ENCODE measurements at places on chromosomes 3 and 15. TPM values are rescaled to one million over a fixed set of nuclear protein-coding genes. Genes with fewer than 3 reads are reported as not detected.

VWA5B2 gene
- total RNA-seq: 0.38 TPM

RNF111 gene
- total RNA-seq: 34.0 TPM

GOLGA6A gene
- total RNA-seq: not detected

NAALADL2 gene
- not detected for total RNA-seq

KBTBD13 gene
- total RNA-seq: not detected

All from A549 treated with ZK216348 at 1 μM for 4 hours (cell line).